ENCODE measurements at places on chromosomes 2 and 18.

DNA sequence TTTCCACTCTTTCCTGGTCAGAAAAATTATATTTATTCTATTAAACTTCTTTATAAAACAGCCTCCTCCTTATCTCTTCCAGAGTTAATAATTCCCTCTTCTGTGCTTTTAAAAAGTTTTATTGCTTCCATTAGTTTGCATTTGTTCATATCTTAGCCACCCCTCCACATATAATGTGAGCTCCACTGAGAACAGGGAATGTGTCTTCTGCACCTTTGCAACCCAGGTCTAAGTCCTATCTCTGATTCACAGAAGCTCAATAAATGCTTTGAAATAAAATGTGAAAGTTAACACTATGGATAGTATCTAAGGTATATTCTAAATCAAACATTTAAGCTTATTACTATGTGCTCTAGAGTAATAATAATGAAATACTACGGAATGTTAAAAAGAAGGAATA lies 9.3 kb upstream of the LRATD1 start:
- DNase-seq: no peak

GRCh38 chr2:200056105-200056504 lies 100.7 kb downstream of the MAIP1 start:
- no peak for DNase-seq

GRCh38 chr18:48181087-48181823 lies 227.9 kb downstream of the ZBTB7C start:
- no peak for DNase-seq

- peak; percentile 69 for DNase-seq
Observed at GRCh38 chr2:226644399-226644865, 155.2 kb downstream of the IRS1 start.

DNA sequence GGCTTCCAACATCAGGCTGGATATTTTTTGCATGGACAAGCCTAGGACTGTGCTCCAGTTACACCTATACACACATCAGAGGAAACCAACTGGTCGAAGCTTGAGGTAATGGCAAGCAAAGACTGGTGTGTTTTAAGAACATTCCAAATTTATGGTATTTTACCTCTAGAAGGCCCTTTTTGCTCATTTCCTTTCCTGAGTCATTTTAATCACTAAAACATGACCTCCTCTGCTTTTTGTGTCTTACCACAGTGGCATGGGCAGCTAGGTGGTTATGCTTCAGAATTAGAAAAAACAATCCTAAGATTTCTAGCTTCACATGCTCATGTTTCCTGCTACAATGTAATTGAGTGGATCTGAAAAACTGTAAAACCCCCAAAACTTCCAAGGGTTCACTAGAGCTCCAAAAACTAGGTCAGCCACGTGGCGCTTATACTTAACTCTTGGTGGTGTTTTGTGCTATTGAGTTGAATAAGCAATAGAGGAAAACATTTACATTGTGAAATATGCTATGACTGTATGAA lies 30.6 kb upstream of the CHRNA1 start:
- peak; percentile 43 for DNase-seq

- DNase-seq: no peak
Observed at GRCh38 chr18:7616661-7617060, 49.5 kb downstream of the PTPRM start.

- no peak for DNase-seq
Observed at GRCh38 chr2:189899101-189899500, 114.9 kb downstream of the PMS1 start.

GRCh38 chr2:233979748-233980147 lies 62.6 kb downstream of the TRPM8 start:
- peak; percentile 60 for DNase-seq

- no peak for DNase-seq
Observed at GRCh38 chr2:232925153-232925820, 55.2 kb downstream of the SNORC start.

GRCh38 chr2:96869822-96870625 lies at the start of gene SEMA4C:
TSS of gene SEMA4C (minus strand) at chr2:96870080. CDS start at chr2:96867886, 2,194 bp downstream.
- peak; percentile 29 for DNase-seq

DNA sequence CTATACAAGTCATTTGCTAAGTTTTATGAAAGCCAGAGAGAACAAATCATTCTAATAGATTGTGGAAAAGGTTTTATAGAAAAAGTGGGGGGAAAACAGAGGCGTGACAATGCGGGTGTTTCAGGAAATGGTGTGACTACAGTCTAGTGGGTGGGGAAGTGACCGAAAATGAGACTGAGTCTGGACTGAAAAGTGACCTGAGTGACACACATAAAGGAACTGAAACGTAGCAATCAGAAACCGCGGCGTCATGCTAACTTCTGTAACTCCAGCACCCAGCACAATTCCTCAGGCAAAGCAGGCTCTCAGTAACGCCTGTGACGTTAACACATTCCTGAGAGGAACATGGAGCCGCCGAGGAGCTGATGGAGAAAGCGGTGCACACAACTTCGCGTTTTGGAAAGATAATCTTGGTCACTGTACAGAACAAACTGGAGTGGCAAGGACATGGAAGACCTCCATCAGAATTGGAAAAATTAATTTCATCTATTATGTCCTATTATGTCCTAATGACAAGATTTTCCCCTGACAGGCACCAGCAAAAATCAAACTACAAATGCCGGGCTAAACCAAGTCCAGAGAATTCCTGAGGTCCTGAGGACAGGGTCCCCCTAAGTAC lies 1.4 kb upstream of the CD226 start:
- no peak for DNase-seq

DNA sequence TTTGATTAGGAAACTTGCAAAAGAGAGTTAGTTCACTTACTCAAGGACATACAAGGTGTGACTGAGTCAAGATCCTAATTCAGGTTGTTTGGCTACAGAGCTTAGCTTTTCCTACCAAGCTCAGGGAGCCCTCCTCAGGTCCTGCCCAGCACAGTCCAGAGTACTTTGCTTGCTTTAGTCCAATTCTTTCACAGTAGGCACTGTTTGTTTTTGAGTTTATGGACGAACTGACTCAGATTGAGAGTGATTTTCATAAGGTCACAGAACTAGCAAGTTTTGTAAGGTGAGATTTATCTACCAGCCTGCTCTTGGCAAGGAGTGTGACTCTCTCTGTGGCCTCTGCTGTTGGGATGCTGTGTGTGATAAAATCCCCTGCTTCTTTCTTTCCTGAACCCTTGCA lies 310.5 kb downstream of the PTPRM start:
- peak; percentile 55 for DNase-seq

- DNase-seq: no peak
Observed at GRCh38 chr2:21023419-21024181, 20.3 kb downstream of the APOB start.

- DNase-seq: no peak
Observed at GRCh38 chr18:13165636-13166423, 52.7 kb upstream of the LDLRAD4 start.

- DNase-seq: peak; percentile 44
Observed at GRCh38 chr18:48472610-48473009, 63.4 kb upstream of the ZBTB7C start.

GRCh38 chr18:42508683-42509296 lies 553.8 kb downstream of the PIK3C3 start:
- no peak for DNase-seq

- no peak for DNase-seq
Observed at GRCh38 chr2:27227501-27227900, 10.3 kb downstream of the CAD start.

Measured in M059J (cell line).